ENCODE measurements at places on chromosomes 5 and 9.

GRCh38 chr5:28117273-28117672 lies 1078.9 kb upstream of the CDH9 start:
- no peak for DNase-seq

- no peak for DNase-seq
Observed at GRCh38 chr9:101966691-101967090, 228.2 kb upstream of the GRIN3A start.

DNA sequence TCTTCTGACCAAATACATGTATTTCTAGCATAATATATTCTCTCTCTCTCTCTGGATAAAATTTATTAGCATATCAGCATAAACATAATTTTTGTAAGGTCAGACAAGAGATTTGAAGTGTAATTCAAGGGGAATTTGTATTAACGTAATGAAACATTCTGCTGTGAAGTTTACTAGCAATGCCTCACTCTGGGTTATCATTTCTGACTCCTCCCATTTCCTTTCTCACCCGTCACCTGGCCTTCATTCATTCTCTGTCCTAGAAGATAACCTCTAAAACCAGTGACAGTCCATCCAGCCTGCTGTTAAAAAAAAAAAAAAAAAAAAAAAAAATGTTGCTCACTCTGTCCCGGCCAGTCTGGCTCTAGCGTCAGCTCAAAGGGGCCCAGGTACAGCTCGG lies 27.1 kb downstream of the GRAMD2B start:
- no peak for DNase-seq

DNA sequence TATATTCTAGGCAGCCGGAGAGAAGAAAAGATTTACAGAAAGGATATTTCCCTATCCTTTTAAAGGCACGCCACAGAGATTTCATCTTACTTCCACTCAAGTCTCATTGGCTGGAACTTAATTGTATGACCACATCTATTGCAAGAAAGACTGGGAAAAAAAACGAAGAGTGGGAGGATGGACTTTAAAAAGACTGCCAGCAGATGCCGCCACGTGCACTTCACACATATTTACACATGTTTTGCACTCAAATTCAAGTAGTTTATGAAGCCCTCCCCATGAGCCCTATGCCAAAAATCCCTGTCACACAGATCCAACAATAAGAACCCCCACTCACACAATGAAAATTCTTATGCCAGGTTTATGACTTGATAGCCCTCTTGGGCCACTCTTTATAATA lies 138.5 kb upstream of the TYRP1 start:
- DNase-seq, result no peak

GRCh38 chr5:38843665-38844064 lies 2.1 kb upstream of the OSMR start:
- no peak for DNase-seq

DNA sequence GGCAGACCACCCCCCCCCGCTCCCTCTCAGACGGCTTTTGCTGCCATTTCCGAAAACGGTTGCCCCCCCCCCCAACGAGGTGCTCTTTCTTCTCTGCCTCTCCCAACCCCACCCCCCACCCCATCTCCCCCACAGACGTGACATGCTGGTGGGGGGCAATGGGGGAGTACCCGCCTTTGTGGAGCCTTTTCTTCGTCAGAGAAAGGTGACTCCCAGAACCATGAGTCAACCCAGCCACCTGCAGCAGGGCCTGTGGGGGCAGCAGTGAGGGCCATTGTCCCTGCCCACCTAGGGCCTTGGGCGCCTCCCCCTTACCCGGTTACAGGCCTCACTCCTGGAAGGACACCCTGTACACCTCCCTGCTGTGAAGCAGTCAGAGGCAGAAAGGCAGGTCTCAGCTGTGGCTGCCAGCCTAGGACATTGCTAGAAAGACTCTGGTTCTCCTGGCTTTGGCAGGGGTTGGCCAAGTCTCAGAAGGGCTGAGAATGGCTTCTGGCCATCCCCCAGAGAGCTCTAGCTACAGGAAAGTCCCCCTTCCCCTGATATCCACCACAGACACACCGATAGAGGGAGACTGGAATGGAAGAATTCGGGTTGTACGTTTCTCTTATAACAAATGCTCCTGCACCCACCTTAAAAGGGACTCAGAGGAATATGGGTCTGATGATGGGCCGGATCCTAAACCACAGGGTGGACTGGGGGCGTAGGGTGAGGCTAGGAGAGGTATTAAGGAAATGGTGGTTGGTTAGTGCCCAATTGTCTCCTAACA lies 2.2 kb downstream of the DNAJB5 start:
- DNase-seq, result no peak

DNA sequence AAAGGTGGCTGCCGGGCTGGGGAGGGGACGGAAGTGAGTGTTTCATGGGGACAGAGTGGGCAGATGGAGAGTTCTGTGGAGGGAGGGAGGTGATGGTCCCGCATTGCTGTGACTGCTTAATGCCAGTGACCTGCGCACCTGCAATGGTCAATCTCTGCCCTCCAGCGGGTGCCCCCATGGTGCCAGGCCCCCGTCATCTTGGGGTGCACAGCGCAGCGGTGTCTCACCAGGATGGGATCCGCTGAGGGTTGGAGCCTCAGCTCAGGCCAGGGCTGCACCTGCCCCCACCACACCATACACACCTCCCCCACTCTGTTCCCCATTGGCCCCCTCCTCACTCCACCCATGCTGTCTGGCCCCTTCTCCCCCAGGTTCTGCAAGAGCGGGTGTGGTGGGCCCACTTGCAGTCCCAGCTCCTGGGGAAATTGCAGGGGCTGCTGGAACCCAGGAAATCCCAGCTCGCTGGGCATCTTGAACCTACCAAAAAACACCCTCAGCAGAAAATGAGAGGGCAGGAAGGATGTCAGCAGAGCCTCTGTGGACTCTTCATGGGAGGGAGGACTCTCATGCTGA lies 12.1 kb upstream of the CAMSAP1 start:
- no peak for DNase-seq

DNA sequence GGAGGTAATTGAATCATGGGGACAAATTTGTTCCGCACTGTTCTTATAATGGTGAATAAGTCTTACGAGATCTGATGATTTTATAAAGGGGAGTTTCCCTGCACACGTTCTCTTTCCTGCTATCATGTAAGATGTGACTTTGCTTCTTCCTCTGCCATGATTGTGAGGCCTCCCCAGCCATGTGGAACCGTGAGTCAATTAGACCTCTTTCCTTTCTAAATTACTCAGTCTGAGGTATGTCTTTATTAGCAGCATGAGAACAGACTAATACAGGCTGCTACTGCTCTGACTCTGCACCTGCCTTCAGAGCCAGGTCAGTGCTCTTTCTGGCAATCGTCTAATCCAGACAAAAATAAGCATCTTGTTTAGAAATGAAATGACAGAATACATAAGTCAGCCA lies 479.2 kb upstream of the TUSC1 start:
- no peak for DNase-seq

GRCh38 chr9:121827251-121827967 lies 176.0 kb downstream of the DAB2IP start:
- no peak for DNase-seq

- DNase-seq, result no peak
Observed at GRCh38 chr9:6565312-6565711, 80.2 kb downstream of the GLDC start.

- no peak for DNase-seq
Observed at GRCh38 chr5:179920175-179920574, 12.5 kb upstream of the TBC1D9B start.

- DNase-seq, result no peak
Observed at GRCh38 chr9:34994900-34995669, 5.5 kb downstream of the DNAJB5 start.

GRCh38 chr5:160626322-160626721 lies 204.7 kb downstream of the PTTG1 start:
- no peak for DNase-seq

- no peak for DNase-seq
Observed at GRCh38 chr9:80061096-80061495, 489.3 kb downstream of the TLE4 start.

- DNase-seq, result no peak
Observed at GRCh38 chr9:125119643-125120286, 23.6 kb downstream of the SCAI start.

DNA sequence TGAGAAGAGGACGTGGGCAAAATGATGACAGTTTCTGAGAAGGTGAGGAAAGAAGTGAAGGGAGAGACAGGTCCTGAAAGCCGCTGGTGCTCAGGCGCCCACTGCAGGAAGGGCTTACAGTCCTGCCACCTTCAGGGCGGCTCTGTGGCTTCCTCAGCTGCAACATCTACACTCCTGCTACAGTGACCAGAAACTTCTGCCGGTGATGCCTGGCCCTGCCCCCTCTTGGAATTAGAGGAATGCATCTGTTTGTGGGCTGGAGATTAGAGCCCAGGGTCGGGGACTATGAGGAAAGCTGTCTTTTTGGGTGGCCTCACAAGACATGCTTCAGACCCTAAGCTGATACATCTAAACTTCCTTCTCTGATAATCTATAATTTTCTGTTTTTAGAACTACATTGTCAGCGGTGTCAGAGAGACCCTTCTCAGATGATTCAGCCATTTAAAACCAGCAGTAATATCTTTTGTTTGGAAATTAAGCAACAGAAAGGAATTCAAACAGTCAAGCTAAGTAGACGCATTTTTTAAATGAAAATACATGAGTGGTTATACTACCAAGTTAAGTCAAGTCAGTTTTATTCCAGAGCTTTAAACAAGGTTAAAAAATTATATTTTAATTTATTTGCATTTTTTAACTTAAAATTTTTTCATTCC lies 30.4 kb downstream of the PRDM6 start:
- no peak for DNase-seq

DNA sequence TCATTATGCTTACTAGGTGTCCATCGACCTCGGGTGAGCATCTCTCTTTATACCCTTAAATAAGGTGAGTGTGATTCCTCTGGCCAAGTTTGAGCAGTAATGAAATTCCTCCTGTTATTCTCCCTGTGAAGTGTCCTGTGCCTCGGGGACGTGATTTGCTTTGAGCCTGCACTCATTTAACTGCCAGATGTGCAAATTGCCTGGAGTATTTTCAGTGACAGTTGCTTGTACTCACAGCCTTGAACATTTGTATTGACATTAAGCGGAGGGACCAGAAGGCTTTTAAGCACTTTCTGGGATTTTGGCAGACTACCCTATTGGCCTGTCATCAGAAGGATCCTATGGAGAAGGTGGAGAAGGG lies 126.9 kb downstream of the DOCK2 start:
- no peak for DNase-seq

DNA sequence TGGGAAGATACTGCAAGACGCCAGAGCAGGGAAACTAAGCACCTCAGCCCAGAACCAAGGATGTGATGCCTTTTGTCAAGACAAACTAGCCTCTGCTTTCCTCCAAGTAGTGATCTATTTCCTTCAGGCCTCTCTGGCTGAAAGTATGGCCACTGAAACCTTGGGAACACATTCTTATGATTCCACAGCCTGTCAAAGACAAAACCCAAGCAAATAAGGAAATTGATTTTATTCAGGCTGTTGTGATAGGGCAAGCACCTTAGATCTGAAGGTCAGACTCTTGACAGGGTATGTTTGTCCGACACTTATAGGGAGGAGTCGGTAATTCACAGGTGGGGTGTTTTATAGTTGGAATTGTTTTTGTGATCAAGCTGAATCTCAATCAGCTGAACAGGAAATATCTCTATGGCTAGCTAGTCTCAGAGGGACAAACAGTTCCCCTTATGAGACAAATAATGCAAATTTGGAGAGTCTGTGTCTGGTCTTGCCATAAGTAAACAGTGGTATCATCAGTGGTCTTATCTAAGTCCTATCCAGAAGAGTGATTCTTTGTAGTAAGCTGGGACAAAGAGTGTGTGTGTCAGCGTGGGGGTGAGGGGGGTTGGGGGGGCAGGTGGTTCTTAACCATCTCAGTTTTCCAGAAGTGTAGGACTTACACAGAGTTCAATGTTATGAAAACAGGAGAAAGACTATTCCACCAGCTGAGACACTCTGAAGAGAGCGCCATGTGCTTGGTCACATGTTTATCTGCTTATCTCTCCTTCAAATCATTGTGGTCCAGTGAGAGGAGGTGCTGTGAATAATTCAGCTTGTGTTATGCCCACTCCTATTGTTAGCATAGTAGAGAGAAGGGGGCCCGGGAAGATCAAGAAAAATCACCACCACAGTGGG lies 6.7 kb upstream of the ZCCHC10 start:
- no peak for DNase-seq

DNA sequence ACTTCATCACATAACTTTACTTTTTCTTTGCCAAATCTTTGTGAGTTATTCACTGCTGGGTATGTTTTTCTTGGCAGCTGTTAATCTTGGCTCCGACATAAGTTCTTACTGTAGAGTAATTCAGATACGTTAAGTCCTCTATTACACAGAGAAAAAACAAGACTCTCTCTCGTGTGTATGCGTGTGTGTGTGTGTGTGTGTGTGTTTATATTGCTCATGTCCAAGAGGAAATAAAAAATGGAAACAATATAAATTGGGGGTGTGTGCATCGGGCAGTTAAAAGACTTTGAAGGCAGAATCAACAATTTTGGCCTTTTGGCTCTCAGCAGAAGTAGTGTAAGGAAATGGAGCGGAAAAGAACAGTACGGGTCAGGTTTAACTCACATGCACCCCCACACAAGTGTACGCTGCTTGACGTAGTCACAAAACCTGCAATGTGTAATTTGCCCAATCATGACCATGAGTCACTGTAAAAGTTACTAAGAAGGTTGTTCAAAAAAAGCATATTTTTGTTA lies 67.2 kb upstream of the IFNE start:
- DNase-seq, result no peak

- DNase-seq, result no peak
Observed at GRCh38 chr5:45385321-45386058, 310.7 kb downstream of the HCN1 start.

- peak; percentile 28 for DNase-seq
Observed at GRCh38 chr5:168135897-168136296, 155.5 kb upstream of the WWC1 start.

DNA sequence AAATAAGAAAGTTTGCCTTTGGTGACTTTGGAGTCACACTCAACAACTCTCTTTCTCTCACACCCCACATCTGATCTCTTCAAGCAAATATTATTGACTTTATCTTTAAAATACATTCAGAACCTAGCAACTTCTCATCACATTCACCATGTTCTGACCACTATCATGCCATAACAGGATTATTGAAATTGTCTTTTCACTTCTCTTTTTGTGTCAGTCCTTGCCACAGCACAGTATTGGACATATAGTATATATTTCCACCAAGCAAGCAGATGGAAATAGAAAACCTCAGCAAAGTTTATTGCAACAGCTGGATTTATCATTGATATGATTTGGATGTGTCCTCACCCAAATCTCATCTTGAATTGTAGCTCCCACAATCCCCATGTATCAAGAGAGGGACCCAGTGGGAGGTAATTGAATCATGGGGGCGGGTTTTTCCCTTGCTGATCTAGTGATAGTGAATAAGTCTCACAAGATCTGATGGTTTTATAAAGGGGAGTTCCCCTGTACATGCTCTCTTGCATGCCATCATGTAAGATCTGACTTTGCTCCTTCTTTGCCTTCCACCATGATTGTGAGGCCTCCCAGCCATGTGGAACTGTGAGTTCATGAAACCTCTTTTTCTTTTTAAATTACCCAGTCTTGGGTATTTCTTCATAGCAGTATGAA lies 26.9 kb upstream of the ITGA1 start:
- no peak for DNase-seq

DNA sequence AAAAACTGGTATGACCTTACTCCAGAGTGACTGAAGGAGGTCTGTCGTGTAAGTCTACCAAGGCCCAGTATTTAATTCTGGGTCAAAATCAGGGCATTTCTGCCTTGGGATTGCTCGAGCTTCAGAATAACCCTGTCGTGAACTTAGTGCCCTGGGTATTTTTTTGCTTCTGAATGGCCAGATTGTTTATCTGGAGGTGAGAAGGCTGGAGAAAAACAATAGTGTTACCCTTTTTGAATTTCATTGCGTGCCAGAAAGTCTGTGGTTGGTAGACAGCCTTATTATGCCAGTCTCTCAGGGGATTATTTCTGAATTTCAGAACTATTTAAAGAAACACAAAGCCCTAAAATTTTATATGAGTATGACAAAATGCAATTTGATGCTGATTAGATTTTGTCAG lies 323.4 kb downstream of the CSNK1G3 start:
- no peak for DNase-seq

Data from GM12891 (cell line).